Activated T-helper 1 cell treated with anti-CD3 and anti-CD28 coated beads, Interleukin-12 subunit alpha, Interleukin-12 subunit beta, Interleukin-2, Interleukin-4 antibody, amounts not matched to agents 30 ng/mL and 10 ng/mL and 1 ng/mL, durations not matched to agents 14 hours and 24 hours and 36 hours (primary cell): ENCODE measurements at places on chromosomes 5 and 9. TPM values are rescaled to one million over a fixed set of nuclear protein-coding genes. Genes with fewer than 3 reads are reported as not detected.

Gene C8G
- total RNA-seq: 0.56 and 1.5 TPM in 2 replicates

Gene C9orf43
- 0.42 and 0.62 TPM in 2 replicates for total RNA-seq

Gene TRAF1
- total RNA-seq: 136 and 138 TPM in 2 replicates

Gene PCDHB14
- not detected in 2 replicates for total RNA-seq

Gene GFPT2
- 1.1 and 1.4 TPM in 2 replicates for total RNA-seq

- DNase-seq: peak; percentile 77
These were observed 2.6 kb upstream of the OLFML2A start for GRCh38 chr9:124774129-124774978.

- no peak for DNase-seq
These were observed 184.2 kb upstream of the TBCA start for GRCh38 chr5:77960305-77960704.

- DNase-seq: no peak
These were observed 17.5 kb downstream of the NR2F1 start for GRCh38 chr5:93600409-93601070.

GRCh38 chr9:113579283-113580040 lies 115.9 kb downstream of the RGS3 start:
- DNase-seq: peak; percentile 19

GRCh38 chr5:150544611-150545219 lies 36.8 kb downstream of the NDST1 start:
- peak; percentile 35 for DNase-seq

- DNase-seq: no peak
These were observed 381.1 kb downstream of the RASEF start for GRCh38 chr9:82681809-82682208.

- DNase-seq: no peak
These were observed 41.6 kb upstream of the SPATA31D4 start for GRCh38 chr9:81886665-81887064.

DNA sequence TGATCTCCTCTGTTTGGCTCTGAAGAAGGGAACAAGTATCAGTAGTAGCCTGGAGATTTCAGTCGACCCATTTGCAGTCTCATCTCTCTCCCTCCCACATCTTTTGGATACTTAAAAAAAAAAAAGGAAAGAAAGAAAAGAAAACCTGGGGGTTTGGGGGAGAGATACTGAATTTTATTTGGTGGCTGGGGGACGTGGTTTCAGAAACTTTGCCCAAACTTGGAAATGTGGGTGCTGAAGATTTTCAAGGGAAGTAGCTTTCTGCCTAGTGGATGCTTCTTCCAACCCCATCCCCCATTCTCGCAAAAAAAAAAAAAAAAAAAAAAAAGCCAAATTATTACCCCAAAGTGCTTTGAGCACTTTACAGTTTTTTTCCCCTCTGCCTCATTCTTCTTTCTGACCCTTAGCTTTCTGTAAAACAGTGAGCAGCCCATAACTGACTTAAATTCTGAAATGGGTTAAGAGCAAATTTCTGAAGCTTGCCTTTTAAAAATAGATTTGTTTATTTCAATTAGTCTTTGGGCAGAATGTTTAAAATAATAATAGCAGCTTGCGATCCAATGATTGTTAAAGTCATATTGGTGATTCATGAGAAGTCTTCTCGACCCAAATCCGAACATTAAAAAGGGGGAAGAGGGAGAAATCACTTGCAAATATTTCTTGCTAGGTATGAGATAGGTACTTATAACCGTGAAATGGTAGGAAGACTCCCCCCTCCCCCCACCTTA lies 894 bp downstream of the FST start:
- no peak for DNase-seq

DNA sequence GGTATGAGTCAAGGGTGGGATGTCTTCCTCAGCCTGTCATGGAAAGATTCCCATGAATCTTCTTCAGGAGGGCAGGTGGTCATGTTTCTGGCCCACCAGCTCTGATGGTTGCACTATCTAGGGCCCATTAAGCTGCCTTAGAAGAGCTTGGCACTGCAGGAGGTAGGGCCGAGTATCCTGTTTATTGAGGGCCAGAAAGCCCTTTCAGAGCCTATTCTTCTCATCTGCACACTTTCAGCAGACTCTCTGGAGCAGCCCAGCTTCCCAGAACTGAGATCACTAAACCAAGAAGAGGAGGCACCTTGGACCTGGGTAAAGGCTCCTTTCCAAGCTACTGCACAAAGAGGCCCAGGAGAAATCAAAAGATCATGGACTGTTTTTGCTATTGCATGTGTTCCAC lies 146.5 kb downstream of the MTX3 start:
- DNase-seq: no peak

GRCh38 chr5:112084149-112084548 lies 327.2 kb upstream of the NREP start:
- DNase-seq: no peak

- DNase-seq: no peak
These were observed 38.6 kb downstream of the BOD1 start for GRCh38 chr5:173577817-173578216.
